ENCODE measurements at places on chromosomes 1 and 21.

GRCh38 chr1:8736927-8737326 lies 80.5 kb downstream of the RERE start:
- no peak for DNase-seq

DNA sequence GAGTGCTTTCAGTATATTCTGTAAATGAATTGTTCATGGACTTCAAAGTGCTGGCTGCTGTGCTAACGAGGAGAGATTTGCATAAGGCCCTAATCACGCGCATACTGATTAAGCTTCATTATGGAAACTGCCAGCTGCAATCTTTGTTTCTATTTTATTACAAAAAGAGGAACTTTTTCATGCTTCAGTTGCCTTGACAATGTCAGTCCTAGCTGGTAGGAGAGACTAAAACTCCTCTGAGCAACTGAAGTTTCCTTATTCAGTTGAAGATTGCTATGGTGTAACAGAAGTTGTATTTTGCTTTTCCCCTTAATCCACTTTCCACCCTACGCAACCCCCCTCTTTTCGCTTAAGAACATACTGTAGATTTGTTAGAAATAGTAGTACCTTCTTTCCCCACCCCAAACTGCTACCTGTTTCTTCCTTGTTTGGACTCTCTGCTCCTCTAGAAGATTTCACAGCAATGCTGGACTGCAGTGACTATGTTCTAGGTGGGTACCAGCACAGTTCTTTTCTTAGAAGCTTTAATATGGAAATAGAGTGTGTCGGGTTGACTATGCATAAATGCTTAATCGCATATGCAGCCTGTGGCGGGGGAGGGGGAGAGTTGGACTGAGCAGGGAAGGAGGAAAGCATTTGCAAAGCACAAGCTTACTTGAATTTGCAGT lies 108.3 kb downstream of the POU2F1 start:
- DNase-seq = no peak

DNA sequence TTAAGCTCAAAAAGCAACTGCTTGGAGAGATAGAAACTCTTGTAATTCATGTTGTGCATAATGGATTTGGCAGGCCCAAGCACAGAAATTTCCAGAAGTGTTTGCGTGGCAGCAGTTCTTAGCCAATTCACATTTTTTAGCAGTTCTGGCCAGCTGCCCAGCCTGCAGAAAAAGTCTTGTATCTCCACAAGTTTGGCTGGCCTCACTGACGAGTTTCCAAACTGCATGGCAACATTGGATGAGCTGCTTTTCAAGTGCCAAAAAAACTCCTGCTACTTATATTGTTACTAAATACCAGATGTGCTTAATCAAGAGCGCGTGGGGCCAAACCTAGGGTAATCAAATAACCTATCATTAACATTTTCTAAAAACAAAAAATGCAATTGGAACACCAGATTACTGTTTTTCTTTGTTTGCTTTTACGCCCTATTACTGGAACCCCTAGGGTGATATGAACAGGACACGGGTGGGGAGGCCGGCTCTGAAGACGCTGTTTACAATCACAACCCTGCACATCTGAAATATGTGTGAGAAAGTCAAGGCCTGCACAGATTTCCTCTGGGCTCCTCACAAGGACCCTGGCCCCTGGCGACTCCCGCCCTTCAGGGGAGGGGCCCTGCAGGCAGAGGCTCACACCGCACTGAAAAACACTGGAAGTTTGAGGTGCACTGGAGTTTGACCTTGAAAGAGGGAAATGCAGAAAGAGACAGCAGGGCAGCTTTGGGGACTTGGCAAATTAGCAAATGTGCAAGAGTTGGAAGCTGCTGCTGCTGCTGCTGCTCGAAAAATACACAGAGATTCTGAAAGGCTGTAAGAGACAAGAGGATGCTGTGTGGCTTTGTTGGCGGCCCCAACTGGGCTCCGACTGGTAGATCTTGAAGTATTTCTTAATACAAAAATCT lies 55.2 kb upstream of the TARBP1 start:
- DNase-seq = peak; percentile 87

DNA sequence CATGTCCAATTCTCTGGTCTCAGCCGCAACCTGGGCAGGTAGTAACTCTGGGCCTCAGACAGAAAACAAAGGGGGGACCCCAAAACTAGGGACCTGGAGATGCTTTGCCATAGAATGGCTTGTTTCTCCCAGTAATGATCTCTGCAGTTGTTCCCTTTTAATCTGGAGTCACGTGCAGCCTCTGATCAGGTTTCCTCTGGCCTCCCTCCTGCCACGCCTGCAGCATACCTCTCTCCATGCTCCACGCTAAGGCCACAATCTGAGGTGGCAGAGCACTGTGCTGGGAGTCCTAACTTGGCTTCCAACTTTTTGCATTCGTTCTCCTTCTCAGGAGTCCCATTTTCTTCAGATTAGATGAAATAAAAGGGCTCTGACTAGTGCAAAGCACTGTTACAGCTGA lies 1.9 kb downstream of the PABPC4 start:
- DNase-seq = peak; percentile 42

GRCh38 chr1:83097715-83098114 lies 901.2 kb downstream of the TTLL7 start:
- no peak for DNase-seq

DNA sequence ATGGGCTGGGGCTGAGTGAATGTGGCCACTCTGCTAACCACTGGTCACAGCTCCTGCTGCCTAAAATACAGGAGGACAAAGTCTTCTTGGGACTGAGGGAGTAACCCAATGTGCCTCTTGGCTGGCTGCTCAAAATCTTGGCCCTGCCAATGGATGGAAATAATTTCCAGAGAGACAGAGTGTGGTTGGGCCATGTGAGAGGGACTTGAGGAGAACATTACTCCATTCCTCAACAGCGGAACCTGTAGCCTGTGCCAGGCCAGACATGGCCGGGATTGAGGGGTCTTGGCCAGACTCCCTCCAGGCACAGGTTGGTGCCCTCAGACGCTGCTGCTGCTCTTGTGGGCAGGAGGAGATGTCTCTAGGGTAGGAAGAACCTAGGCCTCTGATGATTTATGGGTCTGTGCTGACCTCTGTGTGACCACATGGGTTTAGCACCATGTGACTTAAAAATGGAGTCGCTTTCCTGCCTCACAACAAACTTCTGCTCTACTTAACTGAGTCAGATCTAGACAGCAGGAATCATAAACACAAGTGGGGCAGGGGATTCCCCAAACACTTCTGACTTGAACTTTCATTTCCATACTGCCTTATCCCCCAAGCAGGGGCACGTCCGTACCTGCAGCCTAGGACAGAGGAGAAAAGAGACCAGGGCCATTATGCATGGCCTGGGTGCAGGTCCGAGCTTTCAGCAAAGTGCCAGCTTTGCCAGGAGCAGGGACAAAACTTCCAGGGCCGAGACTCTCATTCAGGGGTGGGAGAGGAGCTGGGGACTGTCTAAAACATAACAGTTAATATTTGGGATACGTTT lies 79.2 kb downstream of the CD34 start:
- no peak for DNase-seq

DNA sequence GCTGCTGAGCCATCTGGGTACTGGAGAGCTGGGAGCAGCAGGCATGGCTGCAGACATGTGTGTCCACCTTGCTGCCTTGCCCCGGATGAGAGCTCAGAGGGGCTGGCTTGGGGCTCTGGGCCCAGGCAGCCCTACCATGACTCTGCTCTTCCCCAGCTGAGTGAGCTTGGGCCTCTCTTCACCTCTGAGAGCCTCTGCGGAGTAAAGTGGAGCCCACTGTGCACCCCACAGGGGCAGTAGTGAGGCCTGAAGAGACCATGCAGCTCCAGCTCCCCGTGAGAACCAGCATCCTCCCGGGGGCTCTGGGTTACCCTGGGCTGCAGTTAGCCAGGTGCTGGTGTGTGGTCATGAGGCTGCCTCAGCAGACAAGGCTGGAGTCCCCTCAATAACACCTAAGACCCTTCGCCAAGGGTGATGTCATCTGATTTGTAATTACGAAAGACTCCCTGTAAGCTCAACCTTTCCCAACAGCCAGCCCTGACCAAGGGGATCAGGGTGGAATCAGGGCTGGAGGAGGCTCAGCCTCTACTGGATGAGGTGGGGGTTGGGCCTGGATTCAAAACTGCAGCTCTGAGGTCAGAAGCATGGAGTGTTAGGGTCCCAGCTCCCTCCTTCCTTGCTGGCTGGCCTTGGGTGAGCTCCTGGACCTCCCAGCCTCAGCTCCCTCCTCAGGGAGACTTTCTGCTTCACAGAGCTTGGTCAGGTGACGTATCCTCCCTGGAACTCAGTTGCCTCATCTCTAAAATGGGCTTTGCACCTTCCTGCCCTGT lies 308.0 kb downstream of the MATN1 start:
- DNase-seq = no peak

- DNase-seq = no peak
Observed at GRCh38 chr1:82598812-82599211, 798.1 kb downstream of the ADGRL2 start.

- no peak for DNase-seq
Observed at GRCh38 chr1:195876792-195877191, 731.4 kb downstream of the KCNT2 start.

DNA sequence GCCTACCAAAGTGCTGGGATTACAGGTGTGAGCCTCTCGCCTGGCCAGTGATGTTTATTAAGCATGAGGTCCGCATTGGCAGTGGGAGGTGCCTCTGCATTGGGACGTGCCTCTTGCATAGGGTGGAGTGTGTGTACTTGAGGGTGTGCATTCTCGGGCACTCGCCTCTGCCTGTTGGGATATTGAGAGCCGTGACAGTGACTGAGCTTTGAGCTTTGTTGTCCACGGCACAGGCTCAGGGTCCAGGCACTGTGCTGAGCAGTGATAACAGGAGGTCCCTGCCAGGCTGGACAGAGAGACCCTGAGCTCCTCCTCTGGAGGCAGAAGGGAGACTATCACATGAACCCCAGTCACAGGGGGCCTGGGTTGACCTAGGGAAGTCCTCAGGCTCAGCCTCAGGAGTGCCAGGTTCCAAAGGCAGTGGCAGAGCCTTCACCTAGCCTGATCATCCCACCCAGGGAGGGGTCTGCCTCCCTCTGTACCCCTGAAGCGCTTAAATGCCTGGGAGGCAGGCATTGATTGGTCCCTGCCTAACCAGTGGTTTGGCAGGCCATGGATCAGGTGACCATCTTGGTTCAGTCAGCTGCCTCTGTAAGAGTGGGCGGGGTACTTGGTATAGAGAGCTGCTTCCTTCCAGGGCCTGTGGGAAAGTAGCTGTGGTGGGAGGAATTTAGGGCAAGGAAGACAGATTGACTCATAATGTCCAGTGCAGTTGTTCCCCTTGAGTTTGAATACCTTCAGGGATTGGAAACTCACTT lies 213.8 kb upstream of the TMEM51 start:
- DNase-seq = no peak

DNA sequence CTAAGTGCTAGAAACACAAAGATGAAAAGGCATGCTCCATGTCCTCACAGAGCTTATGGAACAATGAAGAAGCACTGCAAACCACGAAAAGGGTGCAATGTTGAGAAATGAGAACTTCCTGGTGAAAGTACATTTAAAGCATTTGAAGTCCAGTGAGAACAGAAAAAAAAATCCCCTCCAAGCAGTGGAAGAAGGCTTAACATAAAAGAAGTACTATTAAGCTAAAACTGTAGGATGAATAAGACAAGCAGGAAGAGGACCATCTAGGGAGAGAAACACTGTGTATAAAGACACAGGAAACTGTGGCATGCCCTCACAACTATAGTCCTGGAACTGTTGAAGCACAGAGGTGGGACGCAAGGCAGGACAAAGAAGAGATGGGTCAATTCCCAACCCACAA lies 10.0 kb downstream of the TP53BP2 start:
- DNase-seq = no peak

DNA sequence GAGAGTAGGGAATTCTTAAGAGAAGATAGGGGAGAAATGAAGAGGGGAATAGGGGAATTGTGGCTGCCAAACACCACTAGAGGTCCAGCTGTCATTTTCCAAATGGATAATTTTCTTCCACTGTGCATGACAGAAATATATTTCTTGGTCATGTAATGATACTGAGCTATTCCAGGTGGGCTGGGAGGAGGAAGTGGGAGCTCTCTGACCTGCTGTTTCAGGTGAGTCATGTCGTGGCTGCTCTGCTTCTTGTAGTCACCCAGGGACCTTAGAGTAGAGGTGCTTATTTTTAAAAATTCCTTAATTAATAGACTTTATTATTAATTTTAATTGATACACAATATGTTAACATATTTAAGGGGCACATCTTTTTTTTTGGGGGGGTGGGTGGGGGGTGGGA lies 11.9 kb downstream of the PDE4B start:
- DNase-seq = no peak

GRCh38 chr1:177256153-177257075 lies 85.7 kb downstream of the BRINP2 start:
- peak; percentile 77 for DNase-seq

DNA sequence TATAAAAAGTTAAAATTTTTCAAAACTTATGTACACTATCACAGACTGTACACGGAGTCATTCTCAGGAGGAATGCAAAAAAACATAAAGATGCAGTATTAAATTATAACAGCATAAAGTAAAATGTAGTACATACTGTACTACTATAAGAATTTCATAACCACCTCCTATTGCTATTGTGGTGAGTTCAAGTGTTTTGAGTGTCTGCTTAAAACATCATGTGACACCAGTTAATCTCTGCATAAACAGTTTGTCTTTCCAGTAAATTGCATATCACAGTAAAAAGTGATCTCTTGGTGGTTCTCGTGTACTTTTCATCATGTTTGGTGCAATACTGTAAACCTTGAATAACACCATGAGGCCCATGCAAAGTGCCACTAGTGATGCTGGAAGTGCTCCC lies 45.2 kb downstream of the SDCCAG8 start:
- DNase-seq = no peak

GRCh38 chr1:200380589-200381021 lies 29.2 kb downstream of the ZNF281 start:
- DNase-seq = no peak

DNA sequence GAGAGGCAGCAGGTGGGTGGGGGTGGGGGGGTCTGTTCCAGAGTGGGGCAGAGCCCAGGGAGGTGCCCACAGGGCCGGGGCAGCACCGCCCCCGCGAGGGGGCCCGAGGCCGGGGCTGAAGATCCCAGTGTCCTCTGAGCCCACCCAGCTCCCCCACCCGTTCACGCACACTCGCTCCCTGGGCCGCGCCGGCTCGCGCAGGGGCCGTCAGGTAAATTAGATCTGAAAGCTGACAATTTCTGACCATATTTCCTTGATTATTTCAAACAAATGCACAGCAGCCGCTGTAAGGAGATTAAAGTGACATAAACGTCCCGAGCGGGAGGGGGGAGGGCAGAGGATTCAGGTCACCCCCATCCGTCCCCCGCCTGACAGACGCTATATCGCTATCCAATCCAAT lies 118.0 kb downstream of the CASZ1 start:
- DNase-seq = no peak
